ENCODE measurements at places on chromosomes 13 and 19.

DNA sequence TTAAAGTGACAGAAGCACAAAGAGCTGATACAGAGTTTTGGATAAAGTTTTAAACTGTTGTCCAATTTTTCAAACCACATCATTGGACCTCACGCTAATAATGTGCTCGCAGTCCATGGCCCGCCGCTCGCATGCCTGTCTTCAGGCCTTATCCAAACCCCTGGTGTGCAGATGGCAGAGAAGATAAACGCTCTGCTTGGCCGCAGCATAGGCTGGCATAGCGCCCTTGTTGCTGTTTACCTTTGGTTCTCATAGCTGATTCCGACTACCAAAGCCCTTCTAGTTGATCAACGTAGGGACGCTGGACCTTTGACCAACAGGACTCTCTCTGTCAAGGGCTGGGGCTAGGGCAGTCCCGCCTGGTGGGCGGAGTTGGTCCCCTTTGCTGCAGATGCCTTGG, 23.5 kb upstream of the QTRT1 start:
- no peak for DNase-seq

DNA sequence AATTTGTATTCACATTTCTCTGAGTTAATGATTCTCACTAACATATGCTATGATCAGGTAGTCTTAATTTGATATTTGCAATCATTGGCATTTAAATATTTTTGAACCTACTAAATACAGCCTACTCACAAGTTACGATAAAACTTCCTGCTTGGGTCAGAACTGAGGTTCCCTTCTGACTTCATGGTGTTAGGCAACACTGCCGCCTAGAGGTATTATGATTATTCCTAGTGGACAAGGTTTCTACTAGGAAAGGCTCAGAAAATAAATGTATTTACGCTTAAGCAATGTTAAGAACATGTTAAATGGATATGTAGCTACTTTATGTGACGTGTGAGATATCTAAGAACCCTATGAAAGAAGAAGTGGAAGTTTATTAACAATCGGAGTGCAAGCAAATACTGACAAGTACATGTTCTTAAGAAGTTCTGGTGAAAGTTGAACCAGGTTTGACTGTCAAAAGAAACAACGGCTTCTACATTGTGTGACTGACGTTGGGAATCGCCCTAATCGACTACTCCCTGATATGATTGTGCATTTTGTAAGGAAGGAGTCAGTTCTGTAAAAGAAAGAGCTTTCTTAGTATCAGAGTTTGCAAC, 1395.8 kb downstream of the SLITRK5 start:
- DNase-seq: no peak

DNA sequence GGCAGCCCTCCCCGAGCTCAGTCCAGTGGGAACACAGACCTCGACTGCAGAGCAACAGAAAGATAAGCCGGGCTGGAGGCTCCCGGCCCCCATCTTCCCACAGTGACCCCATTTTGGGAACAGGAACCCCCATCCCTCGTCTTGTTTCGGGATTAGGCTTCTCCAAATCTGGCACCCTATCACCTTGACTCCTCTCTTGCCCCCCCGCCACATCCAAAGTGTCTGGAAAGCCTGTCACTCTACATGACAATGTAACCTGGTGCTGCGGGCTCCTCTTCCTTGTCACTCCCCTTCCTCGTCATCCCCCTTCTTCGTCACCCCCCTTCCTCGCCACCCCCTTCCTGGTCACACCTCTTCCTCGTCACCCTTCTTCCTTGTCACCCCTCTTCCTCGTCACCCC, 10.1 kb downstream of the PAK4 start:
- DNase-seq: no peak

GRCh38 chr13:97786510-97786909, 167.0 kb upstream of the IPO5 start:
- no peak for DNase-seq

- no peak for DNase-seq
Measured at GRCh38 chr19:53485046-53486004, 17.8 kb downstream of the ZNF813 start.

- no peak for DNase-seq
Measured at GRCh38 chr19:801030-801860, 4.0 kb downstream of the PTBP1 start.

All from esophagus squamous epithelium (tissue), 5 donors.